ENCODE measurements at places on chromosomes 7 and 10.

- no peak for DNase-seq
Measured at GRCh38 chr7:150417863-150418262, 32.6 kb upstream of the GIMAP8 start.

DNA sequence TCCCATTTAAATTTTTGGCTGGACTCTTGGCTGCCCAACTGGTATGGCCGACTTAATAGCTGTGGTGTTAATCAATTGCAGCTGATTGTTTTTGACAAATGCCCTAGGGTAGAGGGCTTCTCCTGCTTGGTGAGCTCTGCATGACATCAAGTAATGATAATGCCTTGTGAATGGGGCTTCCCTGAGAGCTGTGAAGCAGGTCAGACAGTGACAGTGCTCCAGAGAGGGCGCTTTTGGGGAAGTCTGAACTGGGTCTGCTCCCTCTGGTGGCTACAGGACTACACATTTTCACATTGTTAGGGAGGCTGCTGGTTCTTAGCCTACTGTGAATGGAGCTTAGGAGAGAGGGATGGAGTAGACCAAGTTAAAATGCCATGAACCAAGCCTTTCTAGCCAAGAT, 98.8 kb downstream of the SDK1 start:
- DNase-seq: no peak

- peak; percentile 76 for DNase-seq
Measured at GRCh38 chr10:62610649-62611229, 193.8 kb upstream of the ADO start.

DNA sequence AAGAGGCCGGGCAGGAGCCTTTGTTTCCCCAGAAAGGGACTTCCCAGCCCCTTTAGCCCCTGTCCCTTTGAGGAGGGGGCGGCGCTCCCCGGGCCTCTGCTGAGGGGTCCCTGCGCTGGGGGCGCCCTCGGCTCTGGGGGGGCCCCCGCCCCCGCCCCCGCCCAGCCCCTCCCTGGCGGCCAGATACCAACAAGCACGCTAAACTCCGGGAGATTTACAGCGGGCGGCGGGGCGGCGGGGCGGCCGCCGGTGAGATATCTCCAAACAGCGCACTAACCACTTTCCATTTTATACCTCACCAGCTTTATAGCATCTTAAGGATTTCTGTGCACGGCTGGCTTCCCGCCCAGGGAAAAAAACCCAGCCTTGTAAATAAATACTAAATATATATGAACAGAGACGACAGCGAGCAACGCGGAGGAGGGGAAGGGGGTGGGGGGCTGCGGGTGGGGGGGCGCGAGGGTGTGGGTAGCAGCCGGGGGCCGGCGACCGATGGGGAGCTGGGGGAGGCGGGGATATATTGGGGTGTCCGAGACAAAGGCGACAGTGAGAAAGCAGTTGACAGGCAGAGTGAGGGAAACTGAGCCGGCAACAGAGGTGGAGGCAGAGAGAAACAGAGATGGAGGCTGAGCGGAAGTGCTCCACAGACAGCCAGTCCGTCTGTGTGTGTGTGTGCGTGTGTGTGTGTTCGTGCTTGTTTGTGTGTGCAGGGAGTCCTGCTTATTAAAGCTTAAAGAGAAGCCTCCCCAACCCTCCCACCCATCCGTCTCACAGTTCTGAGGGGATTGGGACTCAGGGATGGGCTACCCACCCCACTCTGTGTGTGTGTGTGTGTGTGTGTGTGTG, 85.8 kb downstream of the HIF1AN start:
- peak; percentile 36 for DNase-seq

GRCh38 chr10:68242051-68242450, 10.1 kb upstream of the ATOH7 start:
- DNase-seq: no peak

DNA sequence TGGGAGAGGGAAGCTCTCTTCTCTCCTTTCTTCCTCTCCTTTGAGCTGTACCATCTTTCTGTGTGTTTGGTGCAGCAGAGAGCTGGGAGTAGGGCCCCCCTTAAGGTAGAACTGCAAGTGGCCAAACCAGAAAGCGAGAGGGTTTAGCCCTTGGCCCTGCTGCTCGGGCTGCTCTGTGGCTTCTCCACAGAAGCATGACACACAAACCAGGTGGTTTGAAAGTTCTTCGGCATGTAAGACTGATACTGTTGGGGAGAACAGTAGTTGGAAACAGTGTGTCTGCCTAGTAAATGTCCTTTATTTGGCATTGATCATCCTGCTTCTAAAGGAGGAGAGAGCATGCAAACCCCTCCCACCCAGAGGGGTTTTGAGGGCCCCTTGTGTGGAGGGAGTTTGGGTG, 277.8 kb downstream of the CELF2 start:
- no peak for DNase-seq

GRCh38 chr10:49609006-49609282, 1.2 kb upstream of the SLC18A3 start:
- no peak for DNase-seq

- DNase-seq: no peak
Measured at GRCh38 chr10:86043236-86043635, 323.4 kb downstream of the GRID1 start.

GRCh38 chr7:8255680-8256655, 6.0 kb downstream of the ICA1 start:
- DNase-seq: no peak

DNA sequence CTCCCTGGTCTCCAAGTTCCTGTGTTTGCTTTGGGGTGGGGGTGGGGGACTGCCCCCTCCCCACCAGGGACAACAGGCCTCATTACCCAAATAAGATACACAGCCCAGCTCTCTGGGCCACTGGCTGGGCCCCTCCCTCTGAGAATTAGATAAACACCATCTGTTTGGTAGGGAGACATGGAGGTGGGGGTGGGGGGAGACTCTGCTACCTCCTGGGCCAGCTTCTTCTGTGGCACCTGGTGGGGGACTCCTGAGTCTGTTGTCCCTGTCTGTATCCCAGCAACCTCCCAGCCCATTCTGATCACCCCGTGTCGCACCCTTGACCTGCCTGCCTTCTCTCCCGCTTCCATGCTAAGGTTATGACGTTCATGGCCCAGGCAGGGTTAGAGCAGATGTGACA, 5.8 kb downstream of the MLXIPL start:
- DNase-seq: no peak

DNA sequence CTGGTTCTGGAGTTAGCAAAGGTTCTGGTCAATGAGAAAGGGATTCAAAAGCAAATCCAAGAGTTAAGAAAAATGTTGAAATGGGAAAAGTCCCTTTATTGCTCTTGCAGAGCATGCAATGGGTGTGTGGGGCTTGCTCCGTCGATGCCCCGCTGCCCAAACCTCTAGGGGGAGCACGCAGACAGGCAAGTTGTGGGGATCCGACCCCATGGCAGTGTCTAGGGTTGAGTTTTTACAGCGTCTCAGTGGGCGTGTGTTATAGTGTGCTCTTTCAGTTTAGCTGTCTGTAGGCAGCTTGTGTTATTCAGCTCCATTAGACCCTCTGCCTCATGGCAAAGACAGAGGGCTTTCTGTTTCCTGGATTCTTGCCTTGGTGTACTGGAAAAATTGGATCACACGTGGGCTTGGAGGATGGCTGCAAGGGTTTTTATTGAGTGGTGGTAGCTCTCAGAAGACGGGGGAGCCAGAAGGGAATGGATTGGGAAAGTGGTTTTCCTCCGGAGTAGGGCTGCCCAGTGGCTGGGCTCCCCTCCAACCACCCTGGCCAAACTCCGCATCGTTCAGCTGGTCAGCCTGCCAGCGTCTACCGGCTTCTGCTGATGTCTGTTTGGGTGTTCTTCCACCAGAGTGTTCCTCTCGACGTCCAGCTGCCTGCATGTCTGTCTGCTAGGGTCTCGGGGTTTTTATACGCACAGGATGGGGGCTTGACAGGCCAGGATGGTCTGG, 102.3 kb upstream of the PLXDC2 start:
- DNase-seq: no peak

DNA sequence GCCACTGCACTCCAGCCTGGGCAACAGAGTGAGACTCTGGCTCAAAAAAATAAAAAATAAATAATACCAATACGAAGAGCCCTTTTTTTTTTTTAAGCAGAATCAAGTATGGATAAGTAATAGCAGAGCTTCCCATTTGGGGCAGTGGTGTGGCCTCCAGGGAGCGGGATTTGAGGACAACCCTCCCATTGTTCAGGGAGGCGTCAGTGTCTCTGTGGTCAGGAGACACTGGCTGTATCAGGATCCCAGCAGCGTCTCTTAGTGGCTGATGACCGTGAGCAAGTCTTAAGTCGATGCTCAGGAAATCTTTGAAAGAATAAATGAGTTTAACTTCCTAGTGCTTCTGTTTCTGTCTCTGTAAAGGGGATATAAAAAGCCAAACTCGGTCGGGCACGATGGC, 25.2 kb upstream of the SH2B2 start:
- no peak for DNase-seq

GRCh38 chr10:132554053-132554990, 16.7 kb downstream of the INPP5A start:
- DNase-seq: no peak

DNA sequence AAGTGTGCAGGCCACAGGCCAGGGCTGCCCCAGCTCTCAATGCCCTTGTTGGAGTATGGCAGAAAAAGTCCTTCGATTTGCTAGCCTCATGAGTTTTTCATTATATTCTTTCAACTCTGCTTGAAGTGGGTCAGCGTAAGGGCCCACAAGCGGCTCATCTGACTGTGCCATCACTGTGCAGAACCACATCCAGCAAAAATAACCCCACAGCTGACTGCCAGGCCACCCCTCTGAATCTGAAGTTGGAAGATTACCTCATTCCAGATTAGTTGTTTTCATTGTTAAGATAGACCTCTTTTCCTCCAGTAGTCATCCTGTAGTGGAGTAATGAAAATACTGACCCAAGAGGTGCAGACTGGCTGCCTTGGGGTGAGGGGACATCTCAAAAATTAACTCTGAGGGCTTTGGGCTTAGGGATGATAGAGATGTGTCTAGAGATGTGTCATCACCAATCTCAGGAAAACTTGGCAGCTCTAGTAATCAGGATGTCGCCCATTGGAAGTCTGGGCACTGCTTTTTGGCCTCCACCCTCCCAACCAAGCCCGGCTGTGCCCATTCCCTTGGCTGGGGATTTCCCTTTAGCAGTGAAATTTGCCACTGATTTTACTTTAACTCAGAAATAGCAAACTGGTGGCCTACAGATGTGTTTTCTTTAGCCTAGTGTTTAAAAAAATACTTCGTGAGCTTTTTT, 164.3 kb downstream of the LCOR start:
- no peak for DNase-seq

- DNase-seq: no peak
Measured at GRCh38 chr10:102379383-102379782, 16.1 kb upstream of the NFKB2 start.

DNA sequence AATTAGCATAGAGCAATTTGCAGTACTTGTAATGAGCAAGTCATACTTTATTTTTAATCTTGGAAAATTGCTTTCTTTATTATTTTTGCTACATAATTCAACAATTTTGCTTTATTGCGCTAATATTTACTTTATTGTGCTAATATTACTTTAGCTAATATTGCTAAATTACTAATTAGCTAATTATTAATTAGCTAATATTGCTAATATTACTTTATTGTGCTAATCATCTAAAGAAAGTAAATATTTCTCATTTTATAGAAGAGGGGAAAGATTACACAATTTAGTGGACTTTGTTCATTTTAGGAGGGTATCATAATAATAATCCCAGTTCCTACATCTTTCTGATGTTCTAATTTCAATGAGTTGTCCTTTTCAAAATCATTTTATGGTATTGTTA, 61.2 kb downstream of the RUNDC3B start:
- DNase-seq: no peak

DNA sequence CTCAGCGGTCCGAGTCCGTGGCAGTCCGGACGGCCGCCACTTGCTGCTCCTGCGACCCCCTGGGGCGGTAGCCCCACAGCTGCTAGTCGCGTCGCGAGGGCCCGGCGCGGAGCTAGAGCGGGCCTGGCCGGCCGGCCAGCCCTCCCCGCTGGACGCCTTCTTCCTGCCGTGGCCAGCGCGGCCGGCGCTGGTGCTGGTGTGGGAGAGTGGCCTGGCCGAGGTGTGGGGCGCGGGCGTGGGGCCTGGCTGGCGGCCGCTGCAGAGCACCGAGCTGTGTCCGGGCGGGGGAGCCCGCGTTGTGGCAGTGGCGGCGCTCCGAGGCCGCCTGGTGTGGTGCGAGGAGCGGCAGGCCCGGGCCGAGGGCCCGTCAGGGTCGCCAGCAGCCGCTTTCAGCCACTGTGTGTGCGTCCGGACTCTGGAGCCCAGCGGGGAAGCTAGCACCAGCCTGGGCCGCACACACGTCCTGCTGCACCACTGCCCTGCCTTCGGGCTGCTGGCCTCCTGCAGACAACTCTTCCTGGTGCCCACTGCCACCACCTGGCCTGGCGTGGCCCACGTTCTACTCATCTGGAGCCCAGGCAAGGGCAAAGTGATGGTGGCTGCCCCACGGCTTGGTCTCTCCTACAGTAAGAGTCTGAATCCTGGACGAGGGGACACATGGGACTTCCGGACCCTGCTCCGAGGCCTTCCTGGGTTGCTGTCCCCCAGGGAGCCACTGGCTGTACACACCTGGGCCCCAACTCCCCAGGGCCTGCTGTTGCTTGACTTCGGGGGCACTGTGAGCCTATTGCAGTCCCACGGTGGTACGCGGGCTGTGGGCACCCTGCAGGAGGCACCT, 631 bp downstream of the HPS6 start:
- peak; percentile 20 for DNase-seq

- DNase-seq: no peak
Measured at GRCh38 chr10:36450380-36450779, 675.0 kb upstream of the ANKRD30A start.

- DNase-seq: no peak
Measured at GRCh38 chr7:16210171-16210570, 211.2 kb downstream of the CRPPA start.

GRCh38 chr7:127865466-127865865, 165.8 kb downstream of the LRRC4 start:
- no peak for DNase-seq

DNA sequence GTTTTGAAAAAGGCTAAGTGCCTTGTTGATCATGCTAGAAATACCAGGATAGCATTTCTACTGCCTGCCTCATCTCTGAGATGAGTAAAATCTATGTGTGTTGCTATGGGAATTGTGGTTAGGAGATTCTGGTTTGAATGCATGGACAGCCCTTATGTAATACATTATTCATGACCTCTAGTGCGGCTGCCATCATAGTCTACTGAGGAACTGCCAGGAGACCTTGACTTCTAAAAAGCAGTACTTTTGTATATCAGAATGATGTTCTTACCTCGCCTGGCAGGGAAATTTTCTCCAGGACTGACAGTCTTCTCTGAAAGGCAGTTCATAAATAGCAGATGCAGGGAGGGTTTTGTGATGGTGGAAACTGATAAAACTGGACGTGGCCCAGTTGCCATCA, 248.5 kb downstream of the NSUN6 start:
- no peak for DNase-seq

GRCh38 chr7:20116869-20117268, 100.3 kb downstream of the MACC1 start:
- no peak for DNase-seq

All from activated CD8-positive, alpha-beta memory T cell treated with anti-CD3 and anti-CD28 coated beads, Interleukin-2, amount 50 U/mL, for 4 hours (primary cell).